ENCODE measurements at places on chromosomes 16 and 17.
A peak's percentile ranks its signal among the peaks of the same experiment; 100 is the strongest.

DNA sequence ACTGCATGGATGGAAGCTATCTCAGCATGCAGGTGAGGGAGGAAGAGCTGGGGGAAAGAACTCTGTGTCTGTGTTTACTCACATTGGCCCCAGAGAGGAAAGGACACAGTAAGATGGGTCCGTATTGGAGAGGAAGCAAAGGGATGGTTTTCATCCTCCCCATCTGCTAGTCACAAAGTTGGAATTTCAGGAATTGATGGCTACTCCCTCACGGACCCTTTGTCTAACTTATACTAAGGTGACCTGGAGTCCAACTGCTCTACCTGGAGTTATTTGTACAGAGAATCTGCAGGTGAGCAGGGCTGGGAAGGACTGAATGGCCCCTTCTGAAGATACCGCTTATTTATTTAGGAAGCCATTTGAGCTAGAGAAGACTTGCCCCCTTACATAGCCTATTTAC is 55.1 kb downstream of the WNT3 start:
- no peak for DNase-seq

DNA sequence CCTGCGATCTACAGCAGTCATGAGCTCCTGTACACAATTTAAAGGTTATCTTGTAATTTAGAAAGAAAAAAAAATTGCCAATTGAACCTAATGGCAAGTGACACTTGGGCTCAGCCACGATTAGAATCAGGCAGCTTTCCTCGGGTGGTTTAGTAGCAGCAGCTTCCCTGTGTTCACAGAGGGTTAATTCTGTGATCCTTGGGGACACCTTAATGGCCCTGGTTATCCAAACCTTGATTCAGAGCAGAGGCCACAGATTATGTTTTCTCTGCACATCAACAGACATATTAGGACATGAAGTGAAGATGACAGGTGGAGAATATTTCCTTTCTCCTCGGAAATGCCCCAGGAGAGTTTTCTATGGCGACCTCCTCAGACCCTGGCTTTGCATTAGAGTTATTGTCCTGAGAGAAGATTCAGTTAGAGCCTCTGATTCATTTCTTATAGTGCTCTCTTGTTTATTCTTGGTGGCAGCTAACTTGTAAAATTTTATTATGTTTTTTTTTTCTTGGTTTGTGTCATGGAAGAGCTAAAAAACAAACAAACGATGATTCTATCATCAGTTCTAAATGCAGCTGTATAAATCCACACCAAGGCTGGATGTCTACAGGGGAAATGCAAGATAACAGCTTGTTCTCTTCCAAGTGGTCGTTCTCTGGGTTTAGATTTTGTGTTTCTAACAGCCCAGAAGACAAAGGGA is 351.2 kb upstream of the DYNLRB2 start:
- no peak for DNase-seq

DNA sequence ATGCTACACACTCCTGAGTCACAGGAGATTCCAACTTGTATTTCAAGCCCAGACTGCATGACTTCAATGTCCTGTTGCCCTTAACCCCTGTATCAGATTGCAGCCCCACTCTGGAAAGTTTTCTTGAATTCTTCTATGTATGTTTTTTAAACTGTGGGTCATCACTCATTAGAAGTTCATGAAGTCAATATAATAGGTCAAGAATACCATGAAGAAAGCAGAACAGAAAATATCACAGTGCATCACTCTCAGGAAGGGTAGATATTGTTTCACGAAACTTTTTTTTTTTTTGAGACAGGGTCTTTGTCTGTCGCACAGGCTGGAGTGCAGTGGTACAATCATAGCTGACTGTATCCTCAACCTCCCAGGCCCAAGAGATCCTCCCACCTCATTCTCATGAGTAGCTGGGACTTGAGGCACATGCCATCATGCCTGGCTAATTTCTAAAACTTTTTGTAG is 20.5 kb downstream of the PRKCB start:
- no peak for DNase-seq

DNA sequence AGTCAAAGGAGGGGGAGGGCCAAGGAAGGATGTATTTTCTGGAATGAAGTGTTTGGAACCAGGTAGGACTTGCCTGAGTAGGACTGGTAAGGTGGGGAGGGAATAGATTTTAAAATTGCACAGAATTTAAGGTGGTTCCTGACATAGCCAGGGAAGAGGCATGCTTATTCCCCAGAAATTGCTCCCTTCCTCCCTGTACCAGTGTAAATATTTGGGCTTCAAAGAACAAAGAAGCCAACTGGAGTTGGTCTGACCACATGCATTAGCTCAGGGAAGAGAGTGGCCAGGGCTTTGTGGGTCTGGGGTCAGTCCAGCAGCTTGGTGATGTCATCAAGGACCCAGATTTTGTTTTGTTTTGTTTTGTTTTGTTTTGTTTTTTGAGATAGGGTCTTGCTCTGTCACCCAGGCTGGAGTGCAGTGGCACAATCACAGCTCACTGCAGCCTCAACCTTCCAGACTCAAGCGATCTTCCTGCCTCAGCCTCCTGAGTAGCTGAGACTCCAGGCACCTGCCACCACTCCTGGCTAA is 9.3 kb upstream of the MRTFB start:
- no peak for DNase-seq

DNA sequence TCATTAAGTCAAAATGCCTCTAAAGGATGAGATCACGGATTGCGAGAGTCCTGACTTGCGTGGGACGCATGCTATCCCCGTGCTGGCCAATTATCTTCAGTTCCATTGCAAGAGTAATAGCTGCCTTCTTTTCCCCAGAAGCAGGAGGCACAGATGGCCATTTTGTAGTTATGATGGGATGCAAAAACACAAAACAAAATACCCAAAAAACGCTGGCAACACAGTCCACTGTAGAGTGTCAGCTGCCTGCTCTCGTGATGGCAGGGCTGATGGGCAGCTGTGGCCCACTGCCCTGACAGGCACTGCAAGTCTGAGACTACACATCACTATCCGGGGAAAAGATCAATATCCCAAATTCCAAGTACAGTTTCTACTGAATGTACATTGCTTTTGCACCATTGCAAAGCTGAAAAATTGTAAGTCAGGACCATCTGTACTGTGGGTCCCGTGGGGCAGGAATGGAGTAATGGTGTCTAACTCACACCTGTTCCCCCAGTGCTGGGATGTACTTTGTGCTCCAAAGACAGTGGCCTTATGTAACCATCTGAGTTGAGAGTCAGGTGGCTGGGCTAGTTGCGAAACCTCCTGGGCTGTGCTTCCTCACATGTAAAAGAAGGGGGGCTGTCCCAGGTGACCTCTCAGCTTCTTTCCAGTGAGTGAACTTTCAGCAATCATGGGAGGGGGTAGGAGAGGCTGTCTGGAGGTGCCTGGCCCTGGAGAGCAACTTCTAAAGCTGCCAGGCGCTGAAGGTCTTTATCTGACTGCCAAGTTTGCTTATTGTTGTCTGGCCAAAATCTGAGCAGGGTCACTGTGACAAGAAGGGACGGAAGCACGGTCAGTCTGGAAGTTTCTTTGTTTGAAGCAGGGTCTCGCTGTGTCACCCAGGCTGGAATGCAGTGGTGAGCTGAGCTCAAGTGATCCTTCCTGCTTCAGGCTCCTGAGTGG is 4.7 kb downstream of the SLC47A1 start:
- DNase-seq: no peak

DNA sequence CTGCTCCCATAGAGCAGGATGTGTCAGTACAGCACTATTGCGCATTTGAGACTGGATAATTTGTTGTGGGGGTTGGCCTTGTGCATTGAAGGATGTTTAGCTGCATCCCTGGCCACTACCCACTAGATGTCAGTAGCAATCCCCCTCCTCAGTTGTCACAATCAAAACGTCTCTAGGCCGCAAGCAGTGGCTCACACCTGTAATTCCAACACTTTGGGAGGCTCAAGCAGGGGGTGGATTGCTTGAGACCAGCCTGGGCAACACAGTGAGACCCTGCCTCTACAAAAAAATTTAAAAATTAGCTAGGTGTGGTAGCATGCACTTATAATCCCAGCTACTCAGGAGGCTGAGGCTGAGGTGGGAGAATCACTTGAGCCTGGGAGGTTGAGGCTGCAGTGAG is 48.4 kb downstream of the CENPV start:
- peak; percentile 38 for DNase-seq

GRCh38 chr17:62650587-62650986 is 23.1 kb downstream of the MRC2 start:
- no peak for DNase-seq

DNA sequence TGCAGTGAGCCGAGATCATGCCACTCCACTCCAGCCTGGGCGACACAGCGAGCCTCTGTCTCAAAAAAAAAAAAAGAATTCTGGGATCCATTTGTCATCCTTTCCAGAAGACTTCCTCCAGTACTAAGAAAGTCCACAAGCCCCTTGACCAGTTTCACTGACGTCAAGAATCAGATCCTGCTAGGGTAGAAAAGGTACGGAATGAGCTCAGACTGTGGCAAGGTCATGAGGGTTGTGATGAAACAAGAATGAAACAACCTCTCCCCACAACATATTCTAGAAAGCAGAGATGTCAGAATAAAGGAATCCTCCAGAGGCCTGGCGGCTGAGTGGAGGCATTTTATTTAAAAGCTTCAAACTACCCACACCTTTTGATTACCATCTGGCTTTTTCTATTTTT is 29.9 kb downstream of the TRAF4 start:
- no peak for DNase-seq

DNA sequence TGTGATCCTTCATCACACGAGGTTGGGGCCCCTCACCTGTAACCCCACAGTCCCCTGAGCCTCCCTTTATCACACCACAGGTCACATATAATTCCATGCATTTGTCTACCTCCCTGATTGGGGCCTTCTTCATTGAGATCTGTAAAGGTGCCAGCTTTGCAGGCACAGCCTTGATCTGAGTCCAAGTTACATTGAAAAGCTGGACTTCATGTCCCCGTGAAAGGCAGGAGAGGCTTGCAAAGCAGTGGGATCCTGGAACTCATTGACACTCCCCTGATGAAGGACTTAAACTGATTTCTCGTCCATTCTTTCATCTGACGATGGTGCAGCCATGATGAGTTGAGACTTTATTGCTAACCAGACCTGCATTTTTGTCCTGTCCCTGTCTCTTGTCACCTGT is 3.8 kb upstream of the SYT17 start:
- DNase-seq: no peak

- DNase-seq: peak; percentile 83
Observed at GRCh38 chr16:67910158-67910557, 17.1 kb downstream of the PSKH1 start.

DNA sequence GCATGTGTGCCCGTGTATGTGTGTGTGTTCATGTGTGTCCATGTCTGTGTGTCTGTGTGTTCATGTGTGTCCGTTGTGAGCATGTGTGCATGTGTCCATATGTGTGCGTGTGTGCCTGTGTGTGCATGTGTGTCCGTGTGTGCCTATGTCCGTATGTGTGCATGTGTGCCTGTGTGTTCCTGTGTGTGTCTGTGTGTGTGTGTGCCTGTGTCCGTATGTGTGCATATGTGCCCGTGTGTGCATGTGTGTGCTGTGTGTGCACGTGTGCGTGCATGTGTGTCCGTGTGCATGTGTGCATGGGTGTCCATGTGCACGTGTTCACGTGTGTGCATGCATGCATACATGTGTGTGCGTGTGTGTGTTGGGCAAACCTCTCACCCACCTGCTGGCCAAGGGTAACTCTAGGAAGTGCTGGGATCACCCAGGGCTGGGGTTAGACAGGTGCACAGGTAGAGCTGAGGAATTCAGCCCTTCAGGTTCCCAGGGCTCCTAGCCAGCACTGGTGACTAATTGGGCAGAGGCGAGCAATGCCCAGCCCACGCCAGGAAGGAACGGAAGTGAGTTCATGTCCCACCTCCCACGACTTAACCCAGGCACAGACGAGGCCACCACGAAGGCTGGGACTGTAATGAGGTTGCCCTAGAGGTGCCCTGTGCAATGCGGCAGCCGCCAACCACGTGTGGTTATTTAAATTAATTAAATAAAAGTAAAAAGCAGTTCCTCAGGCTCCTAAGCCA is 8.2 kb upstream of the CSNK1D start:
- no peak for DNase-seq

- no peak for DNase-seq
Observed at GRCh38 chr17:4898351-4898750, 985 bp upstream of the C17orf107 start.

DNA sequence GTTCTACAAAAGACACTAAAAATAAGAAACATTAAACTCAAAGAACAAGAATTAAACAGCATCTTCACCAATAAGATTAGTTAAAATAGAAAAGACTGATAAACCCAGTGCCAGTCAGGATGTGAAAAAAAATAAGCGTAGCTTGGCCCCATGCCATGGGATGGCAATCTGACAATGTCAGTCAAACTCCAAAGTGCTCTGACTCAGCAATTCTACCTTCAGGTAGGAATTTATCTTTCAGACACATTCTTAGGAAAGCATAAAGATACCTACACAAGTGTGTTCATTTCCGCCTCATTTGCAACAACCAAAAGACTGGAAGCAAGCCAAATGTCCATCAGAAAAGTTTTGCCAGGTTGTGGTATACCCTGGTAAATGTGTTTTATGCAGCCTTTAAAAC is 9.1 kb upstream of the MPO start:
- DNase-seq: no peak

DNA sequence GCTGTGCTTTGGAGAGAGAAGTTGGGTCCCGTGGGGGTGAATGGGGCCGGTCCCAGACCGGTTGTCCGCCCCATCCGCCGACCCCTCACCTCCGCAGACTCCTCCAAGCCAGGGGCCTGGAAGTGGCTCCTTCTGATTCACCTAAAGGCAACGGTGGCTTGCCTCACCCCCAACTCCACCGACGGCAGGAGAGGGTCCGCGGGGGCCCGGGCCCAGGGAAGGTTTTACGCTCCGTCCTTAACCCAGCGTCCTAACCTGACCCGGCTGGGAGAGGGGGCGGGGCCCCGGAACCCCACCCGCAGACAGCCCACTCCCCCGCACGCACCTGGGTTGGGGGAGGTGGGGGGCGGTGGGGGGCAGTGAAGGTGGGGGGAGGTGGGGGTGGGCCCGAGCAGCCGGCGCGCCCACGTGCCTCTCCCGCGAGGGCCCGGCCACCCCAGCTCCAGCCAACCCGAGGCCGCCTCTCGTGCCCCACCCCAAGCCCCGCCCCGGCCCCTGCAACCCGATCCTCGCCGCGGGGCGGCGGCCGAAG is 12.7 kb upstream of the CD300A start:
- no peak for DNase-seq

- no peak for DNase-seq
Observed at GRCh38 chr16:66844009-66844341, 239 bp upstream of the CA7 start.

GRCh38 chr17:34242587-34243363 is 12.3 kb upstream of the CCL2 start:
- DNase-seq: no peak

GRCh38 chr16:11636172-11636721 is 32.0 kb upstream of the SNN start:
- DNase-seq: no peak

All from fibroblast of gingiva (primary cell).